Kidney (tissue), 22 donors: ENCODE measurements at places on chromosomes 16 and 17. TPM values are rescaled to one million over a fixed set of nuclear protein-coding genes. Genes with fewer than 3 reads are reported as not detected.

KRTAP3-2 gene
- not detected for total RNA-seq

GRCh38 chr17:38476549-38476948 is 48.3 kb downstream of the ARHGAP23 start:
- H3K27me3 ChIP-seq = no peaks in the 10 kb centered on the region
- DNase-seq = peak; percentile 19
- H3K36me3 ChIP-seq = no peaks in the 10 kb centered on the region
- H3K27ac ChIP-seq = no peak overlapping the region

TBX2 gene
- total RNA-seq = 66.4 TPM

GRCh38 chr16:78365366-78365765 is 265.9 kb downstream of the WWOX start:
- H3K4me1 ChIP-seq = no peaks in the 10 kb centered on the region
- no peaks in the 10 kb centered on the region for H3K36me3 ChIP-seq
- no peaks in the 10 kb centered on the region for H3K27me3 ChIP-seq
- H3K27ac ChIP-seq = no peak overlapping the region
- no peak for DNase-seq

GRCh38 chr17:29549177-29549923 is 17.5 kb downstream of the ABHD15 start:
- no peaks in the 10 kb centered on the region for H3K36me3 ChIP-seq
- no peaks in the 10 kb centered on the region for H3K27me3 ChIP-seq
- H3K27ac ChIP-seq = no peak overlapping the region
- no peaks in the 10 kb centered on the region for H3K4me1 ChIP-seq

DNA sequence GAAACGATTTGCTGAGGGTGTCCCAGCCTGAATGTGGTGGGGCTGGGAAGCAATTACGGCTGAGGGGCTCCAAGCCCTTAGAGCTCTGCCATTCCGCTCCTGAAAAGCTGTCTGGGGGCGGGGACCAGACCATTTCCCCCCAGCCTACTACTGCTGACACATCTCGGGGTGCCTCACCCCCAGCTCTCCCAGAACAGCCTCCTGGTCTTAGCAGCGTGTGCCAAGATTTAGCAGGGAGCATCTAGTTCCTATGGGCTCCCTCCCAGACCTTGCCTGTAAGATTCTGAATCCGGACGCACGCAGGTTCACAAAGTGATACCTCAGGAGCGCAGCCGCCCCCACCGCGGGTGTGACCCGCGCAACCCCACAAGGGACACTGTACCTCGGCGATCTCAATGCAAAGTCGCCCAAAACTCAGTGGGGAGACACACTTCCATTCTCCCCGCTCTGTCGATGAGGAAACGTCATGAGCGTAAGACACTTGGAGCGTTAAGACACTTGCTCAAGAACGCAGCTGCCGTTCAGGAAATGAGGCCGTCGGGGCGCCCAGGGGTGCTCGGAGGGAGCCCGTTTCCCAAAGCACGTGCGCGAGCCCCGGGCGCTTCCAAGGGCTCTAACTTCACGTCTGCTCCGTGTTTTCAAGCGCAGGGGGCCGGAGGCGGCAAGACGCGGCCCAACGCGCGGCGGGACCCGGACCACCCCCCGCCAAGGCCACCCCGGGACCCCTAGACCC is 629 bp downstream of the GEMIN4 start:
- peaks cover 4% of the 10 kb centered on the region for H3K4me1 ChIP-seq
- H3K27ac ChIP-seq = no peak overlapping the region
- H3K27me3 ChIP-seq = no peaks in the 10 kb centered on the region
- peak; percentile 81 for DNase-seq
- peaks cover 18% of the 10 kb centered on the region for H3K36me3 ChIP-seq

ZNF747 gene
- total RNA-seq = 11.6 TPM

CHMP1A gene
- total RNA-seq = 96.1 TPM

GRCh38 chr17:28279411-28279810 is 39.6 kb upstream of the TMEM97 start:
- DNase-seq = no peak
- H3K4me3 ChIP-seq = no peak overlapping the region
- no peaks in the 10 kb centered on the region for H3K4me1 ChIP-seq
- H3K27ac ChIP-seq = no peak overlapping the region
- H3K27me3 ChIP-seq = no peaks in the 10 kb centered on the region

DNA sequence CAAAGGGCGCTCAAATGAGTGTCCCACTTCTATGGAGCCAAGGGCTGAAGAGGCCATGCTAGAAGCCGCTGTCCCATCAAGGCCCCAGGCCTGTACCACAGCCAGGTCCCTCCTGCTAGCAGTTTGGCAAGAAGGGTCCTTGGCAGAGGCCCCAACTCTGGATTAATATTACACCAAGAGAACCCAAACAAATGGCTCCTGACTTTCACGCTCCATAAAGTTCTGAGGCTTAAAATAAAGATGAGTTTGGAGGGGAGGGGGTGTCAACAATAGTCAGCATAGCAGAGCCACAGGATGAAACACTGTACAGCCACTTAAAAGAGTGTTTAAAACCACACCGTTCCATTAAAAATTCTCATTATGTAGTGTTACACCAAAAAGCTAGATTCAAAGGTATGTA is 30.5 kb downstream of the CUEDC1 start:
- H3K36me3 ChIP-seq = no peaks in the 10 kb centered on the region
- H3K27ac ChIP-seq = peak overlapping the region; percentile 29
- DNase-seq = peak; percentile 87
- peaks cover 47% of the 10 kb centered on the region for H3K4me1 ChIP-seq

DNA sequence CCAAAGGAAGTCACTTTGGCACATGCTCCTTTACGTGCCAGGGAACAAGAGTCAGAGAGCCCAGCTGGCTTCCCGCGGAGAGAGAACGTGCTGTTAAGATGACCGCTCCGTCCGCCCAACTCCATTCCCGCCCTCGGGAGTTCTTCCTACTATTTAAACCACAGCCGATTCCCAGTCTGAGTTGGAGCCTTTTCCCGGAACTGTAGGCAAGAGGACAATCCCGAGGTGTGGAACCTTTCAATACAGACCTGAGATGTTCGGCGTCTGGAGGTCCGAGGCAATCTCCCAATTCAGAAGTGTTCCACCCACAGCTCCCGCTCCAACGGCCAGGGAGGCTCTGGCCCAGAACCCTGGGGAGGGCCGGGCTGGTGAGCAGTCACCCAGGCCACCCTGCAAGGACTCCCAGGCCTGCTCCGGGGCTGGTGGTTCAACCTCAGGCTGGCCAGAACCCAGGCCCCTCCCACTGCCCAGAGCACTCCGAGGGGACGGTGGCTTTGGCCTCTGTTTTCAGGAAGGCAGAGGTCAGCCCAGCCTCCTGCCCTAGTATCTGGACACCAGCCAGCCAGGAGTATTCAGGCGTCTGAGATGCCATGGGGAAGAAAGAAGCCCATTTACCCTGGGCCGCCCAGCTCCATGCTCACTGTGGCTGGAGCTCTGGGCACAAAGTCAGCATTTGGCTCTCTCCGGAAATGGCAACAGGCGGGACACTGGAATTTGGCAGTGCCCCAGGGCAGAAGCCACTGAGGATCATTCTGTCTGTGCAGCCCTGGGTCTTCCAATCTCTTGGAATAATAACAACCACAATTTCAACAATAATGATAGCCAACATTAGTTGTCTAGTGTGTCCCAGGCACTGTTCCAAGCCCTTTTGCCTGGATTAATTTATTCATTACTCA is 21.4 kb downstream of the EMP2 start:
- H3K27me3 ChIP-seq = no peaks in the 10 kb centered on the region
- H3K4me3 ChIP-seq = no peak overlapping the region
- H3K27ac ChIP-seq = peak overlapping the region; percentile 62
- DNase-seq = no peak

- no peak overlapping the region for H3K27ac ChIP-seq
- no peaks in the 10 kb centered on the region for H3K4me1 ChIP-seq
- no peaks in the 10 kb centered on the region for H3K36me3 ChIP-seq
- no peak overlapping the region for H3K4me3 ChIP-seq
Observed at GRCh38 chr16:30142672-30143346, 19.8 kb upstream of the MAPK3 start.

HASPIN gene
- total RNA-seq = 0.38 TPM

GRCh38 chr17:21676281-21677111 is 15.8 kb upstream of the KCNJ18 start:
- no peaks in the 10 kb centered on the region for H3K4me1 ChIP-seq
- no peak overlapping the region for H3K4me3 ChIP-seq
- H3K27ac ChIP-seq = no peak overlapping the region
- H3K36me3 ChIP-seq = no peaks in the 10 kb centered on the region
- no peaks in the 10 kb centered on the region for H3K27me3 ChIP-seq

GRCh38 chr16:84813141-84813934 is 6.4 kb upstream of the CRISPLD2 start:
- no peak overlapping the region for H3K27ac ChIP-seq
- no peaks in the 10 kb centered on the region for H3K36me3 ChIP-seq
- H3K27me3 ChIP-seq = no peaks in the 10 kb centered on the region
- DNase-seq = no peak

GRCh38 chr17:19398301-19399181 is 11.6 kb upstream of the MFAP4 start:
- no peaks in the 10 kb centered on the region for H3K27me3 ChIP-seq
- no peaks in the 10 kb centered on the region for H3K36me3 ChIP-seq
- peak overlapping the region; percentile 37 for H3K27ac ChIP-seq
- peak; percentile 65 for DNase-seq

GRCh38 chr17:35791681-35792350 is 3.6 kb downstream of the MMP28 start:
- H3K4me1 ChIP-seq = peaks cover 7% of the 10 kb centered on the region
- H3K36me3 ChIP-seq = no peaks in the 10 kb centered on the region
- H3K4me3 ChIP-seq = no peak overlapping the region
- DNase-seq = no peak
- H3K27me3 ChIP-seq = peaks cover 20% of the 10 kb centered on the region
- H3K27ac ChIP-seq = no peak overlapping the region

ABCC12 gene
- total RNA-seq = not detected

DNA sequence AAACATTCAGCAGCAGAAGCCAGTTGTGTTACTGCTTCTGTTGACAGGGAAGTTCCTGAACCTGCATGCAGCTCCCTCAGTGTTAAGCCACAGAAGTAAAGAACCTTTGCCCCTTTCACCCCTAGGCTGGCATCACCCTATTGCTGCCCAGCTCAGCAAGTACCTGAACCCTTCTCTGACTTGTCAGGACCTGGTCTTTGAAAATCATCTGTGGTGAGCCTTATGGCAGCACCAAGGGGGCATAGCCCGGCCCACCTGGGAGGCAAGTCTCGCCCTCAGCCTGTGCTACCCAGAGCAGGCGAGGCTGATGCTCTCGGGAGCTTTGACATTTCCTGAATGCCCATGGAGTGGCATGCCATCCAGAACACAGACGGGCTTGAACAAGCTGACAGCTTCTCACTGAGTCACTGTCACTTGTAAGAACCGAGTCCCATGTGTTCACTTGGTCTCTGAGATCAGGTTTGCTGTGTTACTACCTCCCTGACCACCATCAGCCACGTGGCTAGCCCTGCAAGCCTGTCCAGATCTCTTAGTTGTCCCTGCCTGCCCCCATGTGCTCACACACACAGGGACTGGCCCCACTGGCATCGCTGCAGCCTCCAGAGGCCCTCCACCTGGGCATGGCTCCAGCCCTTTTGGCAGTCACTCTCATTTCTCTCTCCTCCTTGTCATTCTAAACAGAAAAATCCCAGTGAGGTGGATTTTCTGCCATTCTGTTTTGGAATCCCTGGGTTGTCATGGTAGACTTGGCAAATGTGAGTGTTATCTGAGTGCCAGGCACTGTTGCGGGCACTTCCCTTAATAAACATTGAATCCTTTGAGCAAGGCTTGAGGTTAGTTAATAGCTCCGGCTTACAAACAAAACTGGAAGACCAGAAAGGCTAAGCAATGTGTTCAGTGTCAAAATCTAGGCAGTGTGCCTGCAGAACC is 2.9 kb upstream of the CARMIL2 start:
- H3K4me1 ChIP-seq = no peaks in the 10 kb centered on the region
- no peak overlapping the region for H3K4me3 ChIP-seq
- H3K27me3 ChIP-seq = peaks cover 3% of the 10 kb centered on the region
- DNase-seq = no peak
- no peak overlapping the region for H3K27ac ChIP-seq
- peaks cover 20% of the 10 kb centered on the region for H3K36me3 ChIP-seq

DNA sequence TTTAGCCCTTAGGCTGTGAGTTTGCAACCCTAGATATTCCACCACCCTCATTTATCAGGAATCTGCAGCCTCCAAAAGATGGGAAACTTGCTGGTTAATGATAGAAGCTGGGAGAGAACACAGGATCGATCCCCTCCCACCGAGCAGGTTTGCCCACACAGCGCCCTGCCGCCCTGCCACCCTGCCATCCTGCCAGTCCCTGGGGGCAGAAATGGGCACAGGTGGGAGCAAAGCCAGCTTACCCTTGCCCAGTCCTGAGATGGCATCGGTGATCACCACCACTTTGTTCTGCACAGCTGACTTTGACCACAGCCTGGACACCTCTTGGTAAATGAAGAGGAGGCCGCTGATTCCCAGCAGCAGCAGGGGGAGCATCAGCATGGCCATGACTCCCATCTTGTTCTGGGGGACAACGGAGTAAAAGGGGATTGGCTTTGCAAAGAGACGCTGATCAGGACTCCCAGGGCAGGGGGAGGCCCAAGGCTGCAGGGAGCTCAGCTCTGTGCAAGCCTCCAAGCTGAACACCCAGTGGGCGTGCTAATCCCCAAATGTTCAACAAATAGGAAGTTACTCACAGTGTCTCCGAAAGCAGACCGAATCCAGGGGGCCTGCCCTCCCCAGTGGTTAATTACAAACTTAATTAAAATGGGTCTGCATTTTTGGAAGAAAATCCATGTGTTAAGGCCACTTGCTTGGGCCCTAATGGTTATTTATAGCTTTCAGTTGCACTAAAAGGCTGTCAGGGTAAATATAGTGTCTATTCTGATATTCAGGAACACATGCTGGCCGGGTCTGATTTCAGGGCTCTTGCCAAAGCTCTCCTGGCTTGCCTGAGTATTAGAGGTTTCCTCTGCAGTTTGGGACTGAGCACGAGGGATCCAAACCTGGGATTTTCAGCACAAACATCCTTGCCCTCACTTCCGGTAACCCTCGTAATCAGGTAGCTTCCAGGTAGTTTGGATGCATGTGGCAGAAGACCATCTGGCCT is at the start of gene DHRS7C:
Gene DHRS7C, minus strand, starts transcription at position 704 of the 988 bp plus-strand sequence. Its CDS starts 308 bp downstream, at position 396.
- no peak for DNase-seq
- no peaks in the 10 kb centered on the region for H3K4me1 ChIP-seq
- no peak within 1 kb of the TSS for H3K4me3 ChIP-seq
- H3K36me3 ChIP-seq = no peaks in the 10 kb centered on the region

KRTAP1-1 gene
- not detected for total RNA-seq

SLC2A4 gene
- 4.2 TPM for total RNA-seq

DNA sequence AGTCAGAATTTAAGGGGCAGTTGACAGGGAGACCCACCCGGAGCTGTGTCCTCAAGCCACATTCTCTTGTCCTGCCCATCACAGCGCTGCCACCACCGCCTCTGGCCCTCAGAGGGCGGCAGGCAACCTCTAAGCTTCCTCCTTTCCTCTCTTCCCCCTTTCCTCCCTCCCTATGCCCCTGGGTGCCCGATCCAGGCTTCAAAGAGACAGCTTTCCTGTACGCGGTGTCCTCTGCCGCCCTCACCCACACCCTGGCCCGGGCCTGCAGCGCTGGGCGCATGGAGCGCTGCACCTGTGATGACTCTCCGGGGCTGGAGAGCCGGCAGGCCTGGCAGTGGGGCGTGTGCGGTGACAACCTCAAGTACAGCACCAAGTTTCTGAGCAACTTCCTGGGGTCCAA is 23.5 kb downstream of the WNT9B start:
- peaks cover 10% of the 10 kb centered on the region for H3K4me1 ChIP-seq
- H3K27ac ChIP-seq = no peak overlapping the region
- DNase-seq = no peak
- no peaks in the 10 kb centered on the region for H3K27me3 ChIP-seq
- H3K36me3 ChIP-seq = no peaks in the 10 kb centered on the region
